ENCODE measurements at places on chromosomes 16 and 17.

DNA sequence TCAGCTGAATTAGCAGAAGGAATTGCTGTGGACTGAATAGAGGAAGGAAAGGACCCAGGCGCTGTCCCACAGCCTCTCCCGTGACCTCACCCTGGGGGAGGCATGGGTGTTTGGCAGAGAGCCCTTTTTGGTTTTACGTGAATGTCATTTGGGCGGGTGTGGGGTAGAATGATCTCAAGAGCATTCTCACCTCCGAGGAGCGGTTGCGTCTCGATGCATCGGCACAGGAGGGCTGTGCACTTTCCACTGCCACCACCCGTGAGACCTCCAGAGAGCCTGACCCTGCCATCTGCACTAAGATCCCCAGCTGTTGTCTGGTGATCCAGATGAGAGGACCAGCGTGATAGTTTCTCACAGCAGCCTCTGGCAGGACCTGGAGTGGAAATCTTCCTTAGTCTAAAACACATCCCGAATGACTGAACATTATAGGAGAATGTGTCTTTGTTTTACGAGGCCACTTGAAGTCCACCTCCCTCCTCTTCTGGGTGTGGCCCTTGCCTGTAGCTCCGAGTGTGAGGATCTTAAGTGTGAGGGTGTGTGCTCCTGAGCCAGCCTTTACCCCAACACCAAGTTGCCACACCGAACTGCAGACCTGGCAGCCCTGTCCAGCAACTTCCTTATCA lies 29.3 kb downstream of the FOXK2 start:
- no peak for DNase-seq

GRCh38 chr16:68452176-68452575 lies 3.9 kb upstream of the SMPD3 start:
- no peak for DNase-seq

- DNase-seq: no peak
Observed at GRCh38 chr16:53090591-53091411, 36.0 kb downstream of the CHD9 start.

GRCh38 chr16:27598931-27599565 lies 49.1 kb downstream of the KATNIP start:
- DNase-seq: no peak

- no peak for DNase-seq
Observed at GRCh38 chr16:71515026-71515425, 11.2 kb upstream of the CHST4 start.

DNA sequence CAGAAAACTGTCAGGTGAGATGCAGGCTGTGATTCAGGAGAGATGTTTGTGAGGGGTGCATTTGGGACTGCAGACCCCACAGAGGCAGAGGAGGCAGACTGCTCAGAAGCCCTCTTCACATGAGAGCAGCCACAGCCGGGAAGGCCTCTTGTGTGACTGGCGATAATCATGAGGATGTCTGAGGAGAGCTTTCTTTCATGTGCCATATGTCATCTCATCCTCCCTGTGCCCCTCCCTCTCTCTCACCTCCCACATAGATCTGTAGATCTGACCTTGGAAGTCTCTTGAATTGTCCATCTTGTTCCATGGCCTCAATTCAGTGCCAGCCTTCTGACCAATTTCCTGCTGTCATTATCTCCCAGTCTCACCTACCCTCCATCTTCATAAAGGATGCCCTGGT lies 50.5 kb downstream of the EPN2 start:
- DNase-seq: no peak

- no peak for DNase-seq
Observed at GRCh38 chr16:23293016-23293415, 9.1 kb upstream of the SCNN1B start.

- DNase-seq: no peak
Observed at GRCh38 chr16:84177741-84178073, 9.2 kb downstream of the TAF1C start.

GRCh38 chr17:6749519-6749918 lies 6.3 kb upstream of the XAF1 start:
- DNase-seq: no peak

GRCh38 chr16:66423177-66423576 lies 3.9 kb upstream of the BEAN1 start:
- DNase-seq: no peak

DNA sequence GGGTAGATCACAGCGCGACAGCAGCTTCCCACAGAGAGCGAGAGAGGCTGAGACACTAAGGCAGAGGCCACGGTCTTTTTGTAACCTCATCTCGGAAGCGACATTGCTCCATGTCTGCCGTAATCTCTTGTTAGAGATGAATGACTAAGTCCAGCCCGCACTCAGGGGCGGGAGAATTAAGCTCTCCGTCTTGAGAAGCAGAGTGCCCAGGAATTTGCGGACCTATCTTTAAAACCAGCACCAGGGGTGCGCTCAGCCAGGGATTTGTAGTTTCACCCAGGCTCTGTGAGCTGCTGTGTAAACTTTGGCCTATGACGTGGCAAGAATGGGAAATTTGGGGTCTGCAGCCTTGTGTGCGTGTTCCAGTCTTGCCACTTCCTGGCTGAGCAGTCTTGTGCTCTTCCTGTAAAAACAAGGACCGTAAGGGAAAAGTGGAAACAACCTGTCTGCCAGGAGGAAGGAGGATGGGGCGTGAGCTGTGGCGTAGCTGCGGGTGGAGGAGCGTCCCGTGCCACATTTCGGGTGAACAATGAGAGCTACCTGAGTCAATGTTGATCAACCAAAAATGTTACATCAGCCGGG lies 16.0 kb upstream of the JPH3 start:
- DNase-seq: no peak

DNA sequence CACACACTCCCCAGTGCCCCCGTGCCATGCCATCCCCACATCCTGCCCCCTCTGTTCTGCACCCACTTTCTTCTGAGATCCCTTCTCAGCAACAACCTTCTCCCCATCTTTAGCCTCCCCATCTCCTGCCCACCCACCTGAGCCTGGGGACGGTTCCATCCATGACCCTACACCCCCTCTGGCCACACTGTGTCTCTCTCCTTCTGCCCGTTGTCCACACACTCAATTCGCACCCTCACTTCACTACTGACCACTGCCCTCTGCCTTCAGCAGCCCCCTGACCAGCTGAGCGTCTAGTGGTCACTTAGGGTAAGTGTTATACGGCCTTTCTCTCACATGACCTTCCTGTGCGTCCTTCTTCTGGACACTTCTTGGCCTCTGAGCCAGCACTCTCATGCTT lies 6.1 kb downstream of the ARHGAP27 start:
- DNase-seq: no peak

DNA sequence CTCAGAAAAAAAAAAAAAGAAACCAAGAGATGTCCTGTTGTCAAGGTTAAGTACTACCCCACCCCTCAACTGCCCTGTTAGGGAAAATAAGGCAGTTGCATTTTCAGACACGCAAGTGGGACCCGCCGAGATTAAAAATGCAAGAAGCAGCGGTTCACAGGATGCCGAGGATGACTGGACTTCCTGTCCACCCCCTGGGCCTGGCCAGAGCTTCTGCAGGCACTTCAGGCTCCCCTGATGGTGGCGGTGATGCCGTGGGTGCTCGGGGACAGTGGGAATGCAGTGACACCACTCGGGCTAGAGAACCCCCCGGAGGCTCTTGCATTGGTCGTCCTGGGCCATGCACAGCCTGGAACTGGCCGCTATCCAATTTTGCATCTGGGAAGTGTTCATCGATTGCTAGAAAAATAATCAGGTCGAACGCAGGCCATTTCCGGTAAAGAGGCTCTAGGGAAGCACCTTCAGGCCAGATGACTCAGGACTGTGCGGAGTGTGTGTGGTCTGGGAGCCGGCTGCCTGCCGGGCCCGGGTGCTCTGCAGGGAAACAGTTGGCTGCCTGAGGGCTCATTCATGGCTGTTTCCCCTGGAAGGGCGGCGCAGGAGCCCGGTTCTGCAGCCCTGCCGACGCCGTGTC lies 13.4 kb upstream of the CRISPLD2 start:
- no peak for DNase-seq

DNA sequence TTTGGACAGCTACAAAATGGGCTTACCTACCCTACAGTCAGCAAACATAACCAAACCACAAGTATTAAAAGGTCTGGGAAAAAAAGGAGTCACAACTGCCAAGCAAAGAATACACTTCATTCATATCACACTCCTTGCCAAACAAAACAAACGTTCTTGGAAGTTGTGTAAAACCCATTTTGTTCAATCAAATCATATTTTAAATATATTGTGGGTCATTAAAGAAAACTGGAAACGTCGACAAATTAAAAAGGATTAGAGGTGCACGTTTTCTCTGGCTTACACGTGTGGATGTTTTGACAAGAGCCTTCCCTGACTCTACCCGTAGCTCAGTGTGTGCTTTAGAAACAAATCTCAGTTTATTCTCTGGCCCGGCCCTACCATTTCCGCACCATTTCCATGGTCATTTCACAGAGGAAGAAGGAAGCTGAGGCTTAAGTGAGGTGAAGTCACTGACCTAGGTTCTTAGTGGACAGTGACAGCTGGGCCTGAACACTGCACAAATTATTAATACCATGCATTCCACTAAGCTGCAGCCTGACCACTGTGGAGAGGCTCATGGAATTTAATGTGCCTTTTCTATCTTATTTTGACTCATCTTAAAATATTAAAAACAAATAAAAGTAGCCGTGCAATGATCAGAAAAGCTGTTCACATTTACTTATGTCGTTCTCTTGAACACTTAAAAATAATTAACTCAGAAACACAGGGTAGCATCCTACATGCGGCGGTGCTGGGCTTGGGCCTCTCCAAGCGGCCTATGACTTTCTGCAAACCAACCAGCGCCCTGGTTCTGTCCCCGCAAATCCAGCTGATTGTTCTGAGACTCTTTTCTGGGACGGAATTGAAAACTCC lies 968 bp downstream of the CEP112 start:
- no peak for DNase-seq

DNA sequence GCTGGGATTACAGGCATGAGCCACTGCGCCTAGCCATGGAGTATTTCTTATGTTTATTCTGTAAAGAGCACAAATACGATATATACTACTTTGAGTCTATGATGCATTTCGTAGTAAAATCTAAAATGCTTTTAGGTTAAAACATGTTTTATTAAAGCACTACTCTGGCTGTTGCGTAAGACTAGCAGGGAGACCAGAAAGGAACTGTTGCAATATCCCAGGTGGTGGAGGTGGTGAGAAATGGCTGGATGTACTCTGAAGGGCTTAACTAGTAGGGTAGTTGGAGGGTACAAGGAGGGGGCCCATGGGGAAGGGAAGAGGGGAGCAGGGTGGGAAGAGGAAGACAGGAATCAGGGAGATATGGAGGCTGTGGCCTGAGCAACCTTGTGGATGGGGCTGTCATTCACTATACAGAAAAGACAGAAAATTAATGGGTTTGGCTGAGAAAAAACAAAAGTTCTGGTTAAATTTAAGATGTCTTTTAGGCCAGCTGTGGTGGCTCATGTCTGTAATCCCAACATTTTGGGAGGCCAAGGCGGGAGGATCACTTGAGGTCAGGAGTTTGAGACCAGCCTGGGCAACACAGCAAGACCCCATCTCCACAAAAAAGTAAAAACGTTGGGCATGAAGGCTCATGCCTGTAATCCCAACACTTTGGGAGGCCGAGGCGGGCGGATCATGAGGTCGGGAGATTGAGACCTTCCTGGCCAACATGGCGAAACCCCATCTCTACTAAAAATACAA lies 35.8 kb downstream of the ST3GAL2 start:
- no peak for DNase-seq

DNA sequence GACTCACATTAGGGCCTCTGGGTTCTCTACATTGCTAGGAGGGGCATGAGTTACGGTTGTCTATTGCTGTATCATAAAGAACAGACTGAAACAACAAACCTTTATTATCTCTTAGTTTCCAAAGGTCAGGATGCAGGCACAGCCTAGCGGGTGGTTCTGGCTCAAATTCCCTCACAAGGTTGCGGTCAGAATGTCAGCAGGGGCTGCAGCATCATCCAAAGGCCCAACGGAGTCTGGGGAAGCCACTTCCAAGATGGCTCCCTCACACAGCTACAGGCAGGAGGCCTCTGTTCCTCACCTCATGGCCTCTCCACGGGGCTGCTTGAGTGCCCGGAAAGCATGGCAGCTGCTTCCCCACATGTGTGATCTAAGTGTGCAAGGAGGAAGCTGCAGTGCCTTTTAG lies 29.6 kb upstream of the ZFPM1 start:
- DNase-seq: no peak

- no peak for DNase-seq
Observed at GRCh38 chr17:72119873-72120641, 763 bp upstream of the SOX9 start.

DNA sequence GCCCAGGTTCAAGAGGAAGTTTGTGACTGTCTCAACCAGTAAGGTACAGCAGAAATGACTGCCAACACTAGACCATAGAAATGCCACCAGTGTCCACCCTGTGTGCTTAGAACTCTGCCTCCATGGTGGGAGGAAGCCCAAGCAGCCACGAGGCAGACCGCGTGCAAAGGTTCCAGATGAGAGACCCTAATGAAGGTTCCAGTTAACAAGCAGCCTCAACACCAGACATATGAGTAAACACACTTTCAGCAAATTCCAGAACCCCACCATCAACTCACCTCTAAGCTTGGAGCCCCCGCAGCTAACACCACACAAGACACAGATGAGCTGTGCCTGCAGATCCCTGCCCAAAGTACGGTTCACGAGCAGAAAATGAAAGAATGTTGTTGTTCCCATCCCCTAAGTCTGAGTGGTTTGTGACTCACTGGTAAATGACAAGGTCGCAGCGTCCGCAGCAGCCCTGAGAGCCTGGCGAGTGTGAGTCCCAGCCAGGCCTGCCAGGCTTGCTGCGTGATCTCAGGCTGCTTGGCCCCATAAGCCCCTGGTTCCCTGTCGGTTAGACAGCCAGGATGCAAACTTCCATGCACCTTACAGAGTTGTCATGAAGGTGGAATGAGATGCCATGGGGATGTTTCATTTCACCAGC lies 193.7 kb downstream of the C16orf95 start:
- DNase-seq: no peak
